ENCODE measurements at places on chromosomes 11 and 22. TPM values are rescaled to one million over a fixed set of nuclear protein-coding genes. Genes with fewer than 3 reads are reported as not detected.

- H3K27me3 ChIP-seq: no peaks in the 10 kb centered on the region
- H3K27ac ChIP-seq: no peak overlapping the region
- no peak overlapping the region for H3K4me3 ChIP-seq
Observed at GRCh38 chr11:69204246-69204940, 48.7 kb downstream of the SMIM38 start.

DNA sequence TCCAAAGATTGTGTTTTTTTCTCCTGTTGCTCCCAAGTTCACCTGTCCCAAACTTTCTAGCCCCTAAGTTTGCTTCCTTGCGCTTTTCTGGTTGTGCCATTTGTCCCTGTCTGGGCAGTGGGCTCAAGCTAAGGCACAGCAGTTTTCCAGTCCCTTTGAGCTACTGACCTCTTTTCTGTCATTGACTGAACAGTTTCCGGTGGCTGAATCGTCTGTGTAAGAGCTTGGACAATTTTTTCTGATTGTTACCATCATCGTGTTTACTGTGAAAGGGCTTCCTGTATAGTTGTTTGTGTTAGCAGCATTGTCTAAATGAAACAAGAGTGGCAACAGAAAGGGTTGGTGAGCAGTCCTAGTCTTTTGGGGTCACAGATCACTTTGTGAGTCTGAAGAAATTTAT is 49.8 kb downstream of the BMAL1 start:
- peaks cover 18% of the 10 kb centered on the region for H3K4me1 ChIP-seq
- H3K36me3 ChIP-seq: no peaks in the 10 kb centered on the region
- no peaks in the 10 kb centered on the region for H3K27me3 ChIP-seq

- H3K4me1 ChIP-seq: no peaks in the 10 kb centered on the region
- DNase-seq: no peak
- H3K27me3 ChIP-seq: no peaks in the 10 kb centered on the region
- H3K4me3 ChIP-seq: no peak overlapping the region
- no peak overlapping the region for H3K27ac ChIP-seq
- no peaks in the 10 kb centered on the region for H3K36me3 ChIP-seq
Observed at GRCh38 chr11:92423115-92424034, 198.8 kb downstream of the FAT3 start.

DNA sequence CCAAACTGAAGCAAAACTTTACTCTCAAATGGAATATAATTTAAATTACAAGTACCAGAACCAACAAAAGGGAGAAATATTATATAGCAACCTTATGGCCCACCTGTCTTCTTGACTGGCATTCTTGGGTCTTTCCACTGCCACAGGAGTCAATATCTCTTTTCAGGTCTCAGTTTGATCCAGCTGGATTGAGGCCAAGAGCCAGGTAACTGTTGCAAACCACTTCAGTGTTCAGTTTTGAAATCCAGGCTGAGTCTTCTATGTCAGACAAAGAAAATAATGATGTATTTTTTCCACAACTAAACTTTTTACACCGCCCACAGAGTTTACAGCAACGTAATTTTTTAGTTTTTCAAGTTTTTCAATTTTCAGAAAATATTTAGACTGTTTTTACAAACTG is 648 bp downstream of the DLG2 start:
- DNase-seq: peak; percentile 54
- H3K36me3 ChIP-seq: no peaks in the 10 kb centered on the region
- no peaks in the 10 kb centered on the region for H3K27me3 ChIP-seq
- H3K4me3 ChIP-seq: no peak overlapping the region
- no peak overlapping the region for H3K27ac ChIP-seq

GRCh38 chr11:34198523-34198922 is 93.1 kb downstream of the NAT10 start:
- H3K27ac ChIP-seq: no peak overlapping the region
- no peaks in the 10 kb centered on the region for H3K4me1 ChIP-seq
- no peaks in the 10 kb centered on the region for H3K27me3 ChIP-seq

The KRTAP5-9 gene
- not detected for total RNA-seq

DNA sequence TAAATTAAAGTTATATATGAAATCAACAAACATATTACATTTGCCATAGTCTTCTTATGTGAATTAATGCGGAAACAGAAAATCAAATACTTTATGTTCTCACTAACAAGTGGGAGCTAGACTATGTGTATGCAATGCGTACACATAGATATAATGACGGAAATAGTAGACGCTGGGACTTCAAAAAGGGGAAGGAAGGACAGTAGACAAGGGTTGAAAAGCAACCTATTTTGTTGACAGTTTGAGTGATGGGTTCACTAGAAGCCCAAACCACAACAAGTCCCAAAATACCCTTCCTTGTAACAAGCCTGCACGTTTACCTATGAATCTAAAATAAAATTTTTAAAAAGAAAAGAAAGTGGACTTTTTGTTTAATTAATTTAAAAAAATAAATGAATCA is 430.8 kb upstream of the CNTN5 start:
- no peak overlapping the region for H3K27ac ChIP-seq
- no peak overlapping the region for H3K4me3 ChIP-seq

DNA sequence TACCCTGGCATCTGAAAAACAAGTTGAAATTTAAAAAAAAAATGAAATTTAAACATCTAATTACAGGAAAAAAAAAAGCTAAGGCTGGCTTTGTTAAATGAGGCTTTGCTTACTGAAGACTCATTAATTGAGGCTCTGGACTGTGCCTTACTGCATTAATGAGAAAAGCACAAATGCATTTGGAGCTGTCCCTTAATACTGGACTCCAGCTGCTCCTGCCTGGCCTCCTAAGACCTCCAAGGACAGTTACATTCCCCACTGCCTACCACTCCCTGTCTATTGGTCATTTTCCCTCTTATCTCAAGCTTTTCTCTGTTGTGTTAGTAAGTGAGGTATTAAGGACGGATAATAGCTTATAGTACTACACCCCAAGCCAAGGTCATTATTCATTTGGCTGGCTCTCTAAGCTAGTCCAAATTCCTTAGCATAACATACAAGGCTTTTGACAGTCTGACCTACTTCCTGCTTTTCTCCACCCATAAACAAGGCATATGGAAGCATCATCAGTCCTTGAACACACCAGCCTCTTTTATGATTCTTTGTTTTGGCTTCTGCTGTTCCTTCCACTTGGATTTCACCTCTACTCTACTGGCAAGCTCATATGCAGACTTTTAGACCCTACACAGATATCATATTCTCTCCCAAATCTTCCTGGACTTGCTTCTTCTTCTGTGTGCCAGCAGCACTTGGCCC is 62.5 kb downstream of the USP35 start:
- H3K27me3 ChIP-seq: no peaks in the 10 kb centered on the region
- H3K36me3 ChIP-seq: no peaks in the 10 kb centered on the region
- DNase-seq: no peak
- no peak overlapping the region for H3K27ac ChIP-seq

DNA sequence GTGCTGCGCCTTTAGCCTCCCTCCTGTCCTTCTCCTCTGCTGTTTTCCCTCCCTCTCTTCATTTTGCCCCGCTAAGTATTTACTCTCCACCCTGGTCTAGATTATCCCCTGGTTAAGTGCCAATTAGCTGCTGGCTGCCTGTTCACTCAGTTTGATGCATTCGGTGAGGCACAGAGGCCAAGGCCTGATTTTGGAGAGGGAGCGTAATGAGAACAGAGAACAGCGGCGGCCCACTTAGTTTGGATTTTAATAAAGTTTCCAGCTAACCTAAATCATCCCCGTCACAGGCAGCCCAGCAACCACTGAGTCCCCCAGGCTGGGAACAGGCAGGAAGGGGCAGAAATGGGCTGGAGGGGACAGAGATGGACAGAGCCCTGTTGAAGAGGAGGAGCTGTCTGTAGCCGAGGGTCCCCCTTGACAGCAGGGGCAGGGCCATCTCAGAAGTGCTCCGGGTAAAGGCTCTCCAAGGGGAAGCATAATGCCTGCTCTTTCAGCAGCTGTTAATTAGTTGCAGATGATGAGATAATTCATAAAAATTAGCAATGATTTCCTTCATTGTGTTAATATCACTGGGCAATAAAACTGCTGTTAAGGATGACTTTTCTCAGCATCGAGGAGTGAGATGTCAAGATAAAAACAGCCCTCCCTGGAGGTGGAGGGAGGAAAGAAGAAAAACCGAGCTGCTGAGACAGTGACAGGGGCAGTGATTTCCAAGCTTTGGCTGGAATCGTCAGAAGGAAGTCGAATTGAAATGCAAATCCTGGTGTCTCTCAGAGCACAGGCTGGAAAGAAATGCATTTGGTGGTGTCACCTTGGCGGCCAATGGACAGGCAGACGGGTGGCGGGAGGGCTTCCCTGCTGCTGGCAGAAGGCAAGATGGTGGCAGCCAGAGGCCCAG is 170.1 kb downstream of the GRIK4 start:
- H3K36me3 ChIP-seq: no peaks in the 10 kb centered on the region
- DNase-seq: no peak
- no peaks in the 10 kb centered on the region for H3K4me1 ChIP-seq
- no peak overlapping the region for H3K27ac ChIP-seq
- no peak overlapping the region for H3K4me3 ChIP-seq
- H3K27me3 ChIP-seq: no peaks in the 10 kb centered on the region

- no peaks in the 10 kb centered on the region for H3K27me3 ChIP-seq
- no peak overlapping the region for H3K4me3 ChIP-seq
- H3K27ac ChIP-seq: no peak overlapping the region
- H3K4me1 ChIP-seq: no peaks in the 10 kb centered on the region
Observed at GRCh38 chr11:5197536-5197935, 2.9 kb downstream of the OR51V1 start.
